Endothelial cell of umbilical vein (primary cell): ENCODE measurements at places on chromosomes 2 and 18. TPM values are rescaled to one million over a fixed set of nuclear protein-coding genes. Genes with fewer than 3 reads are reported as not detected.

- no peak for DNase-seq
These were observed 116.3 kb downstream of the DHRS9 start for GRCh38 chr2:169185711-169186110.

DNA sequence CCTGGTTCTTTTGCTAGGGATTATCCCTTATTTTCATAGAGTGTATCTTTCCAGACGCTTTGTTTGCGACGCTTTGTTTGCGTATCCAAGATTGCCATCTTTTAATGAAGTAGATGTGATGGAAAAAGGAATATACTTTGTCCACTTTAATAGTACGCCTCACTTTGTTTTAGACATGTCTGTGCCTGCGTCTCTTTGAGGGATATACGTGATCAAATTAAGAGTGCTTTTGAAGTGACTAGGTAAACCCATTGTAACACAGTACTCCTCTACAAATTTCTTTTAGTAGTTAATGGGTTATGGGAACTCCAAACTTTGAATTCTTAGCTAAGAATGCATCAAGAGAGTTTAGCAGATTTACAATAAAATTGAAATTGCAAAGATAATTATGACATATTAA is 27.9 kb downstream of the ACSL3 start:
- DNase-seq, result no peak

DNA sequence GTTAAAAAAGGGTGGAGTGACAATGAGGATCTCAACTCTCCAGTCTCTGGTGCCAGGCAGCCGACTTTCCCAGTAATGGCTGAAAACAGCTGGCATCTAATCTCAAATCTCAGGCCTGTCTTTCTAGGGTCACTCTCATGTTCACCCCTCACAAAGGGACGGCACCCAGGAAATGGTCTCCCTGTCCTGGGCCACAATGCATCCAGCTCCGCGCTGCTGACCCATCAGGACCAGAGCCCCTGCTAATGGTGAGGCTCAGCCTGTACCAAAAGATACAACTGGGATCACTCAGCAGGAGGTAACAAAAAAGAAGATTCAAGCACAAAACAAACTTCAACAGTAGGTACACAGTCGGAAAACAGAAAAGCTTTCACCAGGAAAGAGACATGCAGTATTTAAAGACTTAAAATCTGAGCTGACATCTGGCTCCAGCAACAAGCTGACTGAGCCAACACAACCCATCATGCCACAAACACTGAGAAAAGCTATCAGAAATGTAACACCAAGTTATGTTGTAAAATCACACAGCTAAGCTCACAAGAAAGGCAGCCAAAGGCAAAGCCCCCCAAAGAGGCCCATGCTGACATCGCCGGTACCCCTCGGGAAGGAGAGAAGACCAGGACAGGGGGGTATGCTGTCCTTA is 13.6 kb upstream of the KIDINS220 start:
- no peak for DNase-seq

- peak; percentile 25 for DNase-seq
These were observed 132.8 kb downstream of the TPO start for GRCh38 chr2:1546023-1546591.

GRCh38 chr18:60684843-60685513 is 312.4 kb upstream of the MC4R start:
- peak; percentile 57 for DNase-seq

- no peak for DNase-seq
These were observed 27.5 kb downstream of the REEP1 start for GRCh38 chr2:86309966-86310365.

GRCh38 chr2:46814160-46814961 is 101.2 kb downstream of the MCFD2 start:
- DNase-seq, result peak; percentile 95

DNA sequence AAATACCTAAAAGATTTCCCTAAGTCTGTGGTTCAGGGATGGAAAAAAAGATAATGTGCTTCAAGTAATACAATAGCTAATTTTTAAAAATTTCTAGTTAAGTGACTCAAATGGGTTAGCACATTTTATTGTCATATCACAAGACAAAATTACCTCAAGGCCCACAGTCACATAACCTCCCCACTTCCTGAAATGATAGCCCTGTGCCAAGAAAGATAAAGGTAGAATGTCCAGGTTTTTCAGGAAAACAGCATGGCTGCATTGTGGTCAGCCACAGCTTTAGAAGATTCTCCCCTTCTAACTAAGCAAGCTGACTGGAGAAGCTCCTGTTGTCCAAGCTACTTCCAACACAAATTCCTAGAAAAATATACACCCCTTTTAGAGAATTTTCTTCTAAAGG is 127.1 kb upstream of the SLC35G4 start:
- DNase-seq, result no peak

GRCh38 chr2:7210712-7211111 is 293.5 kb downstream of the RNF144A start:
- DNase-seq, result no peak

DNA sequence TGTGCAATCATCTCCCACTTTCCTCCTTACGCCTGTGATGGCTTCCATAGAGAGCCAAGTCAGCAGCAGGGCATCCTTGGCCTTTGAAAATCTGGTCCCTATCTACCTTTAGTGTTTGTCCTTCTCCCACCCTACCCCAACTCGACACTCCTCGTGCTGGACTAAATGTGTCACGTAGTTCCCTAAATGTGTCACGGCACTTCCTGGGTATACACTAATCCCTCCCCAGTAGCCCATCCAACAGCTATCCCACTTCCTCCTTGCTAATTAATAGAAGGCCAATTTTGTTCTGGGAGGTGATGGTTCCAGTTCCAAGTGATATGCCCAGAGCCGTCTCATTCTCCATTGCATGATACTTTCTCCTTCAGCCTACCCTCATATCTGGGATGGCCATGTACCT is 36.5 kb upstream of the ZFP36L2 start:
- DNase-seq, result no peak

GRCh38 chr2:160816916-160817499 is 323.4 kb upstream of the RBMS1 start:
- DNase-seq, result no peak

Gene FAM237A
- not detected in 2 replicates for total RNA-seq

Gene WDR43
- total RNA-seq, result 60.6 and 65.0 TPM in 2 replicates

Gene CAPG
- total RNA-seq, result 103 and 115 TPM in 2 replicates

Gene CXCR1
- not detected in 2 replicates for total RNA-seq

Gene TUBB8B
- 1.1 TPM in 1 of 2 replicates, not detected in the other for total RNA-seq
